ENCODE measurements at places on chromosomes 2 and 18.

DNA sequence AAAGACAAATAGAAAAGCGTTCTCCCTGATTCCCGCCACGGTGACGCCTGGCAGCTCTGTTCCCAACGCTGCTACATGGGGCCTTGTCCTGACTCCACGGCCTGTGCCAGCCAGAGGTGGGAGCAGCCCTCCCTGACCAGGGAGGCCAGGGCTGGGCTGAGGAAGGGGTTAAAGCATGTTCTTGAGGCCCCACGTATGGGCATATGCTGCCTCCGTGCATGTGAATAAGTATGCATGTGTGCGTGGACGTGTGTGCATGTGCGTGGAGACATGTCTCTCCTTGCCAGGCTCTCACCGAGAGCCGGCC is 1.6 kb upstream of the SNED1 start:
- DNase-seq, result no peak

- no peak for DNase-seq
Observed at GRCh38 chr2:219133976-219134375, 26.6 kb downstream of the NHEJ1 start.

DNA sequence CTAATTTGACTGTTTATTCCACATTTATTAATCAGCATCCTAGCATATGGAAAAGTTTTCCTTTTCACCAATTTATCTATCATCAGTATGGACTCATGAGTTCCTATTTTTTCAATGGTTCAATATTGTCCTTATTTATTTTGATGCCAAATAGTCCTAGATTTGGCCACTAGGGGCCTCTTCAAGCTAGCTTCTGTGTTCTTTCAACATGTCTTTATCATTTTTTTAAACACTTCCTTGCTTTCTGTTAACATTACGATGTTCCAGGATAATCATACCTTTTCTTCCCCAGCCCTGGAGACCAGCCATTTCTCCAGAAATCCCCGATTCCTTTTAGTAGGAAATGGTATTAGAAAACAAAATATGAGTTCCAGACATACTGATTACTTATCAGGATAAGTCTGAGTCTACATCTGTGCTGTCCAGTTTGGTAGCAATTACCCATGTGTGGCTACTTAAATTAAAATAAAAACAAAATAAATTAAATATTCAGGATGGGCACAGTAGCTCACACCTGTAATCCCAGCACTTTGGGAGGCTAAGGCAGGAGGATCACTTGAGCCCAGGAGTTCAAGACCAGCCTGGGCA is 70.6 kb downstream of the RPE start:
- DNase-seq, result no peak

DNA sequence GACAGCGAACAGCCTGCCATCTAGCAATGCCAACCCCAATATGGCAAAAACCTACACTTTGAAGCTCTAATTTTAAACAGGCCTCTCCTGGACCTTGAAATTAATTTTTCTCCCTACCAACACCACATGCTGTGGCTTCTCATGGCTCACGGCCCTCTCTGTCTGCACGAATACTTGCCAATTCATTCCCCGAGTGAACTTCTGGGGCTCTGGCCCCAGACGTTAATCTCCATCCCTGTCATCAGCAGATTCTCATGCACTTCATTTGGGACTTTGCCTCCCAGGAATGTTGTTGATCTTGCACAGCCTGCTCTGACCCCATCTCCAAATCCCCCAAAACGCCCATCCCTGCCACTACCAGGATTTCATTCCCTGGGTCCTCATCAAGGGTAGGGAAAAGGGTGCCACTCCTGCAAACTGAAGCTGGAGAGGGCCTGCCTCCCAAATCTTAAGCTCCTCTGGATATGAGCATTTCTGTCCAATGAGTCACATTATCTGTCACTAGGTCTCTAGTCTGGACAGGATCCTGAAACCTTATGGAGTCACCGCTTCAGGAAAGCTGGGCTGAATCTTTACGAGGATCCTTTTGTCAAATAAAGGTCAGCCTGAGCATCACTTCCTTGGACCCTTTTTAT is 10.4 kb downstream of the FIGLA start:
- DNase-seq, result no peak

GRCh38 chr2:170733798-170734600 is 18.9 kb downstream of the SP5 start:
- no peak for DNase-seq

DNA sequence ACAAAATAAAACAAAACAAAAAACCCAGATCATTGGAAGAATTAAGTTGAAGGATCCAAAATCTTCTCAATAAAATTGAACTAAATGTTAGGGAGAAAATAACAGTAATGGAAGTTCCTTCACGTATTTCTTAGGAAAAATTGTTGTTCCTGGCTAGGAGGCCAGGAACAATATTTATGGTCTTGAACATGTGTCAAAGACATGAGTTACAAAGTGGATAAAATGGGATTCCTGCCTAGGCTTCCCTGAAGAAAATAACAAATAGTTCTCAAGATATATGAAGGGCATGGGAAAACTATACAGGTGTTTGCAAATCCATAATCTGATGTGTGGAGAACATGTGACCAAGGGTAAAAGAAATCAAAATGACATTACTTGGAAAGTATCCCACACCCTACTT is 67.6 kb upstream of the ITGB6 start:
- no peak for DNase-seq

GRCh38 chr2:46339200-46339599 is 42.0 kb downstream of the EPAS1 start:
- no peak for DNase-seq
